ENCODE measurements at places on chromosomes 6 and 20. TPM values are rescaled to one million over a fixed set of nuclear protein-coding genes. Genes with fewer than 3 reads are reported as not detected.

Gene KIAA0408
- total RNA-seq: 0.23 TPM

Gene TMEM217
- total RNA-seq: 0.37 TPM

Gene LST1
- total RNA-seq: not detected

Gene SIRPB2
- total RNA-seq: not detected

Gene NRN1
- not detected for total RNA-seq

Gene POPDC3
- 70.5 TPM for total RNA-seq

Gene GMPR
- 2.4 TPM for total RNA-seq

Gene TRIM40
- total RNA-seq: not detected

Gene MYB
- total RNA-seq: 0.40 TPM

Measured in HT1080 (cell line).